Stimulated activated CD4-positive, alpha-beta T cell treated with anti-CD3 and anti-CD28 coated beads, TNF-alpha, amount 100 ng/mL, for 24 hours (primary cell): ENCODE measurements at places on chromosomes 7 and 10.

GRCh38 chr7:45923818-45924217 lies 2.7 kb upstream of the IGFBP3 start:
- no peak for DNase-seq

DNA sequence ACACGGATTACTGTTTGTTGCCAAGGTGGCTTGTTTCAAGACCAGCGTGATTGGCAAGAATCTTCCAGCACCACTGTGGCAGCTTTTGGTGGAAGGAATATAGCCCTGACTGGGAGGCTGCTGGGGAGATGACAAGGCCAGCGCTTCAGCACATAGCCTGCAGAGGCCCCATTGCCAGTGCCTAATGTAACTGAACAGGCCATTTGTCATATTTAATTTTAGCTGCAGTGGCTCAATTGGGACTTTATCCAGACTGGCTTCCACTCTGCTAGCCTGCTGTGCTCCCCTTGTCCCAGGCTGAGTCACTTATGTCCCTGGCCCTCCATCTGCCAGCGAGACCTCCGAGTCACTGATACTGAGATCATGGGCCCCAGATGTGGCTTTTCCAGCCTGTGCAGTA lies 483.1 kb downstream of the GALNT17 start:
- DNase-seq = no peak

GRCh38 chr7:44294325-44295069 lies 30.9 kb downstream of the CAMK2B start:
- no peak for DNase-seq

DNA sequence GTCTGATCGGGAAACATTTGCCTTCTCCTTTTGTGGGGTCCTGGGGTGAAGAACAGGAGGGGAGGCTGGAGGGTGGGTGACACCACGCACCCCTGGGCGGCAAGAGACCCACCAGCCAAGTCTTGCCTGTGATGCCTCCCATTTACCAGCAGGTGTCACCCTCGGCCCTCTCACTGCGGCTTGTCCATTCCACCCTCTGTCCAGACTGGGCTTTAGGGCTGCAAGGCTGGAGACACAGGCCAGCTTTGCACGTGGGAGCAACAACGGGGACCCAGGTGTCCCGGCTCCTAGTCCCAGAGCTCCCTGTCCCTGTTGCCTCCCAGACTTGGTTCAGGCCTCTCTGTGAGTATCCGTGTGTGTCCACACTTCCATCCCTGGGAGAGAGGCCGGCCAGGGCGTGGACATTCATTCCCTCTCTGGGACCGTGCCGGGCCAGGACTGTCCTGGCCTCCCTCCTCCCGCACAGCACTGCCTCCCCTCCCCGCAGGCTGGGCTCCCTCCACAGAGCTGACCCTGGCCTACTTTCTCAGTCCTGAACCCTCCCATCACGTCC lies 36.2 kb upstream of the GTF2IRD1 start:
- peak; percentile 17 for DNase-seq

- DNase-seq = no peak
Observed at GRCh38 chr10:1451941-1452340, 285.4 kb downstream of the ADARB2 start.

GRCh38 chr7:98603399-98603788 lies 13.7 kb upstream of the NPTX2 start:
- DNase-seq = no peak

- no peak for DNase-seq
Observed at GRCh38 chr7:101179713-101180112, 380 bp downstream of the NAT16 start.

DNA sequence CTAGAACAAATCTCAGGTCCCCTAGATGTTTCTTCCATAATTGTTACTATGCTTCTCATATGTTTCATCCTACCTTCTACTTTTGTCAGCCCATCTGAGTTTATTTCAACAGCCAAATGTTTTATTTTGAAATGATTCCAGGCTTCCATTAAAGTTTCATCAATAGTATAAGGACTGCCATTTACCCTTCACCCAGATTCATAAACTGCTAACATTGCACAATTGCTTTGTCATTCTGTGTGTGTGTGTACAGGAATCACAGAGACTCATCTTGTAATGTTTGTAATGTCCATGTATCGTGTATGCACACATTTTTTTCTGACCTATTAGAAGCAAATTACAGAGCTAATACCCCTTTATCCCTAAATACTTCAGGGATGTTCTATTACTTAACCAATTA lies 25.5 kb downstream of the MMRN2 start:
- no peak for DNase-seq
